ENCODE measurements at places on chromosomes 3 and 15.

- DNase-seq, result no peak
Measured at GRCh38 chr3:136982520-136983138, 24.8 kb downstream of the IL20RB start.

DNA sequence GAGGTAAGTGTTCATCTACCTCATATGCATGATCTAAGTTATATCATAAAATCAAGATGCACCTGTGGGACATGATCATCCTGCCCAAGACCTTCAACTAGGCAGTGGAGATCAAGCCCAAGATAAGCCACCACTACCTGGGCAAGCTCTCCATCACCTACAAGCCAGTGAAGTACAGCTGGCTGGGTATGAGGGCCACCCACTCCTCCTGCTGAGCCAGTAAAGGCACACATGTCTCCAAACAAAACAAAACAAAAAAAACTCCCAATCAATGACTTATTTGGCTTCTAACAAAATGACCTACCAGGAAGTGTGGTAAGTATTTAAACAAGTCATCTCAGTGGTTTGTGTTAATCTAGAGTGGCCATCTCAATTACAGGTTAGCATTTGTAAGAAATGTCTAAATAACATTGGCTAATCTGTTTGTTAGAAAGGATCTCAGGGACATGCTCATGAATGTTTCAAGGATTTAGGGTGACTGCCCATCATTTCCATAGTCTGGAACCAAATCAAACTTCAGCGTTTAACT lies 3.1 kb downstream of the PAQR9 start:
- no peak for DNase-seq

DNA sequence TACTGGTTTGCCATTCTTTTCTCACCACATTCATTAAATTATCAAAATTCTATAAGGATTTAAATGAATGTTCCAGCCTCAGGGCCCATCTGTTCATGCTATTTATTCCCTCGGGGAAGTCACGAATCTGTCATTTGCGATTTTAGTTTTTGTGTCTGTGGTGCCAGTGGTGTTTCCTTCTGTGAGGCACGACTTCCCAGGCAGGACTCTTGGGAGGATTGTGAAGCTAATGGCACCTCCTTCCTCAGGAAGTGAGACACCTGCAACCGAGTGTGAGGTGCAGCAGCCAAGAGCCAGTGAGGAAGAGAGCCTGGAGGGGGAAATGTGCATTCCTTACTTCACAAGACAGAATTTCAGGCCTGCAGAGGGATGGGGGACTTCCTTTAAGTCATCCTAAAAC lies 24.1 kb downstream of the SV2B start:
- no peak for DNase-seq

- peak; percentile 14 for DNase-seq
Measured at GRCh38 chr3:176906046-176906905, 291.0 kb downstream of the TBL1XR1 start.

GRCh38 chr3:151421938-151422337 lies 37.4 kb upstream of the P2RY12 start:
- no peak for DNase-seq

DNA sequence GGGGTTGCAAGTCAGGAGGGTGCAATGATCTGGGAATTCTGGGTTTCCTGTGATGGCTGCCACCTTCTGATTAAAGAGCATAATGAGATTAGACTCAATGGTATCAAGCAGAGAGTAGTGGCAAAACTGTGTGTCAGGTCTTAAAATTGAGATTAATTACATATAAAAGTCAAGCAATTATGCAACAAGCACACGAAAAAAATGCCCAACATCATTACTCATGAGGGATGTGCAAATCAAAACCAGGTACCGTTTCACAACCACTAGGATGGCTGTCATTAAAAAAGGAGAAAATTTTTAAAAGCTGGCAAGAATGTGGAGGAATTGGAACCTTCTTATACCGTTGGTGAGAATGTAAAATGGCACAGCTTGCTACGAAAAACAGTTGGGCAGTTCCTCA lies 205.0 kb downstream of the OSBPL10 start:
- DNase-seq, result no peak

DNA sequence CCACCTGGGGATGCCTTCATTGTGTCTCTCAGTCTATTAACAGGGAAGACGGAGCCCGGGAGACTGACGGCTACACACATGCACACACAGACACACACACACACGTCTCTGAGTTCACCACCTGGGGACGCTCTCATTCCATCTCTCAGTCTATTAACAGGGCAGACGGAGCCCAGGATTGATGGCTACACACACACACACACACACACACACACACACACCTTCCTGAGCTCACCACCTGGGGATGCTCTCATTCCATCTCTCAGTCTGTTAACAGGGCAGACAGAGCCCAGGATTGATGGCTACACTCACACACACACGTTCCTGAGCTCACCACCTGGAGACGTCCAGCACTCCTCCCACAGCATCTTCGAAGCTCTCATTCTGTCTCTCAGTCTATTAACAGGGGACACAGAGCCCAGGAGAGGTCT lies 143.9 kb downstream of the OR4M2 start:
- DNase-seq, result no peak

DNA sequence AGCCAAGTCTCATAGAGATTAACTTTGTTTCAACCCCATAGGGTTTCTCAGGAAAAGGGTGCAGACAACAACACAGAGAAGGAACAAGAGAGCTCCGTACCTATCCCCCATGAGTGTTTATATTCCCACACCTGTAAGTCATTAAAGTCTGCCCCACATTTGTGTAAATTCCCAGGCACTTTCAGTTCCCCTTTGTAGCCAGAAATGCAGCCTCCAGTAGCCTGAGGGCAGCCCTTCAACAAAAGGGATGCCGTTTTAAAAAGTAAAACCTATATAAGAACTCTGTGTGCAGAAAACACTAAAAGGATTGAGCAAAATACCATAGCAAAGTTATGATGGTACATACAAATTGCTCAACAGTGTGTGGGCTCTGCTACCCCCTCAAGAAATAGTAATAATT lies 59.7 kb upstream of the TMEM108 start:
- no peak for DNase-seq

DNA sequence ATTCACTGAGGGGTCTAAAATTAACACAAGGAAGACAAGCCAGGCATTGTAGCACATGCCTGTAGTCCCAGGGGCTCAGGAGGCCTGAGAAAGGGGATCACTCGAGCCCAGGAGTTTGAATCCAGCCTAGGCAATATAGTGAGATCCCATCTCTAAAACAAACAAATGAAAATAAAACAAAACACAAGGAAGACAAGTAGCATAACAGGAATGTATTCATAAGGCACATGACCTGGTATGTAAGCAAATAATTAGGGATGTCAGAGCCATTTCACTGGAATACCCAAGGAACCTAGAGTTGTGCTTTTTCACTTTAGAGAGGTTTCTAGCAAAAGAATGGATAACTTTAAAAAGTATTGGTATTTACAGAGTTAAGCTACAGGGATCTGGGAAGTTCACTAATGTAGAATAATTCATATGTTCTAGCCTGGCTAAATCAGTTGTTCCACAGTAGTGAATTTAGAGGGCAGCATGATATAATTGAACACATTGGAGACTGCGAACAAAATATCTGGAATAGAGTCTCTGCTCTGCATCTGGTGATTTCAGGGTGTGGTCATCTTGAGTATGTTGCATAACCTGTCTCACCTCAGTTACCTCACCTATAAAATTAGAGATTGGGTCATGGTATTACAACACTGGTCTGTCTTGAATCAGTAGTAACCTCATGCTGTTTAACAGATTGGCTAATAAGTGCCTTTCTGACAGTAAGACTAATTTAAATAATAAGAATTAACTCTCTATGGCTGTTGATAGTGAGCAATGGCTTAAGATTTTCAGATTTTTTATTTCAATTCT lies 9.3 kb downstream of the GRAMD1C start:
- no peak for DNase-seq

DNA sequence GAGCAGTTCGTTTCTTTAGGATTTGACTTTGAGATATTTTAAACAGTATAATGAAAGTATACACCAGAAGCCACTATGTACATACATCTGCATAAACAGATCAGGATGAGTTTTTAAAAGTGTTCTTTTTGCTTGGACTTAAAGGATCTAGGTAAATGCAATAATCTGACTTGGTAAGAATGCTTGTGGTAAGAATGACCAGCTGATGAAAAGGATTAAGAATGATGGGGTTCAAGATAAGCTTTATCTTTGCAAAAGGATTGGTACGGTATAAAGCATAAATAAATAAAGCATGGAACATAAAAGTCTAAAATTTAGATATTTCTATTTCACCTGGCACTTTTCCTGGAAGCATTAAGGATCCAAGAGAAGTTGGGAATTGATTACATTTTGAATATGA lies 9.8 kb upstream of the MME start:
- DNase-seq, result no peak

- DNase-seq, result no peak
Measured at GRCh38 chr3:181757694-181758306, 46.1 kb downstream of the SOX2 start.

GRCh38 chr15:43186003-43186353 lies 775 bp downstream of the CCNDBP1 start:
- no peak for DNase-seq

GRCh38 chr3:139111392-139112229 lies 66.9 kb upstream of the PRR23C start:
- peak; percentile 39 for DNase-seq

DNA sequence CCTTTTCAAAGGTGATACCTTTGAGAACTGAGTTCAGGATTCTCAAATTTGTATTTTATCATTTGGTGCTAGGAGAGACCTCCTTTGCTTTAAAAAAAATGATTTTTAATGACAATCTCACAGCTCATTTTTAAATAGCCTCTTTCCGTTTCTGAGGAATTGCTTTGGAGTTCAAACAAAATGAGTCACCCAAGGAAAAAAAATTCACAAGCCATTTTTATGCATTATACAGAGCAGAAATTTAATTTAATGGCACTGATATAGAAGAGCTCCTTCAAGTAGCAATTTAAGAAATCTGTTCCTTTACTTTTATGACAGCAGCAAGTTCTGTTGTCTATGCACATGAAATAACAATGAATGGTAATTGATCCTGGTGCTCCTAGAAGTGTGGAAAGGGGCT lies 337.9 kb upstream of the KCNMB2 start:
- DNase-seq, result no peak

GRCh38 chr3:25151281-25151902 lies 276.7 kb upstream of the RARB start:
- no peak for DNase-seq

GRCh38 chr3:16300307-16300706 lies 35.3 kb downstream of the OXNAD1 start:
- peak; percentile 59 for DNase-seq

GRCh38 chr3:132205609-132206008 lies 111.6 kb upstream of the ACP3 start:
- no peak for DNase-seq

DNA sequence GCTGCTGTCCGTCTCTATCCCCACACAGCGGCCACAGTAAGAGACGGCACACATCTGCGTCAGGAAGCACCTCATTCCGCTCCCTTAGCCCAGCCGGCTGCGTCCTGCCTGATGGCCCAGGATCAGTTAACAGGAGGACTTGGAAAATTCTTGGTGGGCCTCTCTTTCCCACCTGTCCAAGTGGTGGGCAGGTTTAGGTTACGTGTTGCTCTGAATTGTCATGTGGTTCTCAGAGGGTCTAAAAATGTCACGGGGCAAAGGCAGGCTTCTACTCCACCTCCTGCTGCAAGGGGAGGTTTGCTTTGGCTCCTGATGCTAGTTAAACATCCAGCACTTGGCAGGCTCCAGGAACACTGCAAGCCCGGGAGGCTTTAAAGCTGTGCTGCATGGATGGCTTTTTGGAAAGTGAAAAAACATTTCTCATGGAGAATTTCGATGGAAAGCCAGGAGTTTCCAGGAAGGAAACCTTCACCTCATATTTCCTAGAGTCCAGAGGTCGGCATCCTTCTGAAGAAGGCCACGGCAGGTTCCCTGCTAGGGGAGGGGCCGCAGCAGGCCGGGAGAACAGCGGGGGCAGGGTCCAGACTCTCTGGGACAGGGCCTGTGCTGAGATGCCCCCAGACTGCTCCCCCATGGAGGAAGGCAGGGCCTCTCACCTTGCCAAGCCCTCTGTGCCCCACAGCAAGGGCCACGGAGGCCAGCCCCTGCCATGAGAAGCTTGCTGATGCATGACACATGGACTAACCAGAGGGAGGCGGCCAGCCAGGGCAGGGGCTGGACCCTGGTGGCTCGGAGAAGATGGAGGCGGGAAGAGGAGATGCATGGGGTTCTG lies 10.8 kb downstream of the CTSH start:
- no peak for DNase-seq

DNA sequence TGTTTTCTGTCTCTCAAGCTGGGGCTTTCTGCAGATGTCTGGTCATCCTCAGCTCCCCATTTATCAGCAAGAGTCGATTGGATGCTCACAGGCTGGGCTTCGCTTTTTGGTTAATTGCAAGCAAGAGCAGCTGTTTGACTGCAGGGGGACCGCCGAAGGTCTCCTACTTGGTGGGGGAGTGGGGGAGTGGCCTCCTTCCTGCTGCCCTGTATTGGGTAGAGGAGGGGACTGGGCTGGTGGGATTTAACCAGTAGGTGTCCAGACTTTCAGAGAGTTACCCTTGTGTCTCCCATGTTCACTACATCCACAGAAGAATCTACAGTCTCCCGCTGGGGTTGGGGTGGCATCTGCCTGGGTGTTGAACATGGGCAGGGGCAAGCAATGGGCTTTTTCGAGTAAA lies 78.7 kb downstream of the PLXNA1 start:
- DNase-seq, result no peak

DNA sequence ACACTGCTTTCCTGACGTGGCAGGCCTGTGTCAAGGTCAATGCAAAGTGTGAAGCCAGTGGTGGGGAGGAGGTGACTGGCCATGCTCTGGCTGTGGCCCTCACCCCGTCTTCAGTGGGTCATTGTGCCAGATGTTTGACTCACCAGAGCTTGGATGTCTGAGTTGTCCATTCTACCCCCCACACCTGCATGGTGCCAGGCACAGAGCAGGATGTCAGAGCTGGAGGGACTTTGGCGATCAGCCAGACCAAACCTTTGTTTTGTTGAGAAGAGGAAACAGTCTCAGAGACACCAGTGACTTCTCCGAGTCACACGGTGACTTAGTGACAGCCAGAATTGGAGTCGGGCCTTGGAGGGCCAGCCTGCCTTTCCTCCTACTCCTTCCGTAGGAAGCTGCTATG lies 49.5 kb downstream of the SMAD6 start:
- peak; percentile 91 for DNase-seq

DNA sequence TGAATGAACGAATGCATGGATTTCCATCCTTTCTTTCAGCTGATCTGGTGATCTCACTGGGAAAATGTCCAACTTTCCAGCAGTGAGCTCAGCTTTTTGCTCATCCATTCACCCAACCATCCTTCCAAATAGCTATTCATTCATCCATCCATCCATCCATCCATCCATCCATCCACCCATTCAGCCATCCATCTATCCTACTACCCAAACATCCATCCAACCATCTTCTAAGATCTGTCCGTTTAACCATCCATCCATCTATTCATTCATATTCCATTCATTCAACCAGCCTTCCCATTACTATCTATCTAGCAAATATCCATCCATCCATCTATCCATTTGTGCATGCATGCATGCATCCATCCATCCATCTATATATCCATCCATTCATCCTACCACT lies 39.4 kb downstream of the WNT7A start:
- no peak for DNase-seq

DNA sequence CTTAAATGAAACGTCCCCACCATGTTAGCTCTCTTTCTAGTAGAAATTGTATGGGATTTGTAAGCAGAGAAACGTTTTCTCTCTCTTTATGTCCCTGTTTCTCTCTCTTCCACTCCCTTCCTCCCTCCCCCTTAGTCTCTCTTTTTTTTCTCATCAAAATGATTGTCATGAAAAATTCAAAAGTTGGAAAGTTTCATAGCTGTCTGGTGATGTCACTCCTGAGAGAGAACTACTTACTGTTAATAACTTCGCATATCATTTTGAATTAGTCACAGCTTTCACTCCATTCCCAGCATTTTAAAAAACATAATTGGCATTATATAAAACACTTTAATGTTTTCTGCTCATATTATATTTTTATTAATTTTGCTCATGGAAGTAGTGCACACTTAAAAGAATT lies 331.1 kb downstream of the C3orf38 start:
- DNase-seq, result no peak

Measured in RCC 7860 (cell line).